ENCODE measurements at places on chromosomes 7 and 10. TPM values are rescaled to one million over a fixed set of nuclear protein-coding genes. Genes with fewer than 3 reads are reported as not detected.

GRCh38 chr7:101517304-101517703 lies 111.8 kb downstream of the MYL10 start:
- no peak overlapping the region for H3K27ac ChIP-seq
- H3K4me1 ChIP-seq = no peaks in the 10 kb centered on the region
- no peak overlapping the region for H3K4me3 ChIP-seq

- peaks cover 4% of the 10 kb centered on the region for H3K27me3 ChIP-seq
- ATAC-seq = no peak
- peak overlapping the region; percentile 2 for H3K4me3 ChIP-seq
- H3K36me3 ChIP-seq = no peaks in the 10 kb centered on the region
Measured at GRCh38 chr7:92849322-92849721, 12.9 kb upstream of the CDK6 start.

DNA sequence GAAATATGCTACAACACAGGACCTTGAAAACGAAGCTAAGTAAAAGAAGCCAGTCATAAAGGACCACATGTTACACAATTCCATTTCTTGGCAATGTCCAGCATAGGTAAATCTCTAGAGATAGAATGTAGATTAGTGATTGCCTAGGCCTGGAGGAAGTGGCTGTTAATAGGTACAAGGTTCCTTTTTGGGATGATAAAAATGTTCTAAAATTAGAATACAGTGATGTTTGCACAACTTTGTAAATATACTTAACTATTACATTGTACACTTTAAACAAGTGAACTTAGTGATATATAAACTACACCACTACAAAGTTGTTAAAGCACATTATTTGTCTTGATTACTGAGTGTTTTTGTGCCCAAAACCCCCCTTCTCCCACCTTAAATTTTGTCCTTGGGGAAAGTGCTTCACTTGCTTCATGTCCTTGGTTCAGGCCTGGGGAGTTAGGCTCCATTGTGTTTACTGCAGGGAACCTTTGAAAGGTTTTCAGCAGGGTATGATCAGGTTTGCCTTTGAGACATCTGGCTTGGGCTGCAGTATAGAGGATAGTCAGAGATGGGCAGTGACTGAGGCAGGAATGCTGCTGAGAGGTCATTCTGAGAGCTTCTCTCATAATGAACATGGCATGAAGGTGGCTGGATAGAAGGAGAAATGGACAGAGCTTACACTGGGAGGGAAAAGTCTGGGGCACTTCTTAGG lies 1052.6 kb downstream of the REEP3 start:
- no peaks in the 10 kb centered on the region for H3K27me3 ChIP-seq
- H3K4me1 ChIP-seq = no peaks in the 10 kb centered on the region
- no peak overlapping the region for H3K4me3 ChIP-seq

GRCh38 chr10:124691421-124692099 lies 52.6 kb downstream of the FAM53B start:
- H3K4me1 ChIP-seq = peaks cover 67% of the 10 kb centered on the region
- no peaks in the 10 kb centered on the region for H3K27me3 ChIP-seq
- H3K27ac ChIP-seq = peak overlapping the region; percentile 96
- H3K36me3 ChIP-seq = peaks cover 81% of the 10 kb centered on the region
- ATAC-seq = no peak
- H3K4me3 ChIP-seq = peak overlapping the region; percentile 28

- H3K4me1 ChIP-seq = no peaks in the 10 kb centered on the region
- H3K36me3 ChIP-seq = no peaks in the 10 kb centered on the region
- no peak overlapping the region for H3K4me3 ChIP-seq
- no peaks in the 10 kb centered on the region for H3K27me3 ChIP-seq
- ATAC-seq = no peak
Measured at GRCh38 chr10:130751106-130751840, 560.2 kb downstream of the TCERG1L start.

The FAM25A gene
- not detected for total RNA-seq

The CAMK1D gene
- total RNA-seq = 10.9 TPM

Data from activated T-helper 17 cell treated with anti-CD3 and anti-CD28 coated beads, Interleukin-2, amount 50 U/mL, for 72 hours (primary cell).